ENCODE measurements at places on chromosomes 4 and X.

- no peaks in the 10 kb centered on the region for H3K36me3 ChIP-seq
- H3K4me1 ChIP-seq = no peaks in the 10 kb centered on the region
- no peak overlapping the region for H3K4me3 ChIP-seq
- H3K27ac ChIP-seq = no peak overlapping the region
These were observed 29.2 kb downstream of the FHIP1A start for GRCh38 chr4:151438154-151438553.

- H3K27me3 ChIP-seq = no peaks in the 10 kb centered on the region
- H3K36me3 ChIP-seq = no peaks in the 10 kb centered on the region
- H3K4me1 ChIP-seq = peaks cover 27% of the 10 kb centered on the region
These were observed 55.3 kb downstream of the SOD3 start for GRCh38 chr4:24850674-24851073.

DNA sequence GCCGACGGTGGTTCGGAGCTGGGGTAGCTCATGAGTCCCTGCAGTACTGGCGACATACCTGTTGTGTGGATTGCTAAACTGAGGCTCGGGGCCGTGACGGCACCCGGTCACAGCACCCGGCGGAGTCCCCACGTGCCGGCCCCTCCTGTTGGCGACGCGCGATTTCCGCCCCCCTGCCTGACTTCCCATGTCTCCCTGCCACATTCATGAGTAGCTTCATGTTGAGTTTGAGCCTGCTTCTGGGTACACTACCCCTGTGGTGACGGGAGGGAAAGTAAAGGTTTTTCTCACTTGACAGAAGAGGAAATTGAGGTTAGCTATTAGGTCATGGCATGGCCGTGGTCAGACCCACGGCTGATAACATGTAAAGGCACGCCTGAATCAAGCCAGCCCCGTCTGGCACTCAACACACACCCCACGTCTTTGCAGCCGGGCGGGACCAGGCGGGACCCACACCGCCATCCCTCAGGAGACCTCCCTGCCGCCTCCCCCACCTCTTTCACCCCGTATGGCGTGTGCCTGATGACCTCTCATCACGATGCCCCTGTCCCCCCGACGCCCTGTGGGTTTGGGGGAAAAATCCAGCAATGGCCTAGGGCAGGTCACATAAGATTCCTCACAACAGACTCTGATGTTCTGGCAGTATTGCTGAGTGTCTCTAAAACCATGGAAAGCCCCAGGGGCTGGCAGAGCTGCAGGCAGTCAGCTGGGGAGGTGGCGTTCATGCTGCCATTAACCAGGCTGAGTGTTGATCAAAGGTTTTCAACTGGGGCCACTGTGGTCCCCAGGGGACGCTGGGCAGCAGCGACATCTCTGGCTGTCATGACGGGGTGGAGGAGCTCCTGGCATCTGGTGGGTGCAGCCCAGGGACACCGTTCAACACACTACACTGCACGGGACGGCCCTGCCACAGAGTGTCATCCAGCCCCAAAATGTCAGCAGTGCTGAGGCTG is 29.2 kb downstream of the P2RY8 start:
- H3K27me3 ChIP-seq = no peaks in the 10 kb centered on the region
- H3K36me3 ChIP-seq = no peaks in the 10 kb centered on the region
- no peaks in the 10 kb centered on the region for H3K4me1 ChIP-seq

GRCh38 chr4:129364747-129365452 is 268.9 kb downstream of the C4orf33 start:
- H3K4me3 ChIP-seq = no peak overlapping the region
- DNase-seq = no peak
- no peak overlapping the region for H3K27ac ChIP-seq
- H3K4me1 ChIP-seq = no peaks in the 10 kb centered on the region

GRCh38 chr4:29405116-29405515 is 1315.1 kb upstream of the PCDH7 start:
- no peak for DNase-seq
- no peak overlapping the region for H3K27ac ChIP-seq
- H3K4me3 ChIP-seq = no peak overlapping the region
- H3K27me3 ChIP-seq = no peaks in the 10 kb centered on the region
- H3K4me1 ChIP-seq = no peaks in the 10 kb centered on the region

GRCh38 chr4:129334136-129334535 is 238.2 kb downstream of the C4orf33 start:
- no peaks in the 10 kb centered on the region for H3K4me1 ChIP-seq
- H3K36me3 ChIP-seq = no peaks in the 10 kb centered on the region
- no peak overlapping the region for H3K27ac ChIP-seq

DNA sequence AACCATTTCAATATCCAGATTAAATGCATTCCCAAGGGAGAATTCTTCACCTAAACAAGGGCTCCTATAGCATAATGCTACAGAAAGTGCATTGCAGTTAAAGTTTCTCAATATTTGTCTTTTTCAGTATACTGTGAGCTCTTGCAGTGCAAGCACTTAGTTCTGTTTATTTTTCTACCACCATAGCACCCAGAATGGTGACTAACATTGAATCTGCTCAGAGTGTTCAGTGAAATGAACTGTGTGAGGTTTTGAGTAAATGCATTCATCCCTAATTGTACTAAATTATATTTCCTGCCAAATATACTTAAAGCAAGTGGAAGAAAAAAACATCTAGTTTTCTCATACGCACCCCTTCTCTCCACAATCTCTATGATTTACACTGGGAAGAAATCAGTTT is 383.9 kb downstream of the PCDH7 start:
- H3K4me1 ChIP-seq = peaks cover 15% of the 10 kb centered on the region
- H3K27ac ChIP-seq = peak overlapping the region; percentile 39

DNA sequence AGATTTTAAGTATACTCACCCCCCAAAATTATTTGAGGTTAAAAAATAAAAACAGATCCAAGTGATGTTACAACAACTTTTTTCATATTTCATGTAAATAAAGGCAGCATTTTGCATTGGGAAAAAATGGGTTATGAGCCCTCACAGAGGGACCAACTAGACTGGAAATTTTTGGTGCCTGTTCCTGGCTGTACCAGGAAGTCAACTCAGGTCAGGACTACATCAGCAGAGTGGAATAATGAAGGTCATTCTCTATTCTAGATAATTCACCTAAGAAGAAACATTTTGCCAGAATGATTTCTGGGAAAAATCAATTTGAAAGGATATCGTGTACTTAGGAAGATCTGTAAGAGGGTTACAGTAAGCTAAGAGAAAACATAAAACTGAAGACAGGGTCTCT is 66.8 kb downstream of the CORIN start:
- no peak overlapping the region for H3K4me3 ChIP-seq
- H3K27ac ChIP-seq = no peak overlapping the region
- H3K27me3 ChIP-seq = no peaks in the 10 kb centered on the region
- H3K4me1 ChIP-seq = no peaks in the 10 kb centered on the region
- no peak for DNase-seq

DNA sequence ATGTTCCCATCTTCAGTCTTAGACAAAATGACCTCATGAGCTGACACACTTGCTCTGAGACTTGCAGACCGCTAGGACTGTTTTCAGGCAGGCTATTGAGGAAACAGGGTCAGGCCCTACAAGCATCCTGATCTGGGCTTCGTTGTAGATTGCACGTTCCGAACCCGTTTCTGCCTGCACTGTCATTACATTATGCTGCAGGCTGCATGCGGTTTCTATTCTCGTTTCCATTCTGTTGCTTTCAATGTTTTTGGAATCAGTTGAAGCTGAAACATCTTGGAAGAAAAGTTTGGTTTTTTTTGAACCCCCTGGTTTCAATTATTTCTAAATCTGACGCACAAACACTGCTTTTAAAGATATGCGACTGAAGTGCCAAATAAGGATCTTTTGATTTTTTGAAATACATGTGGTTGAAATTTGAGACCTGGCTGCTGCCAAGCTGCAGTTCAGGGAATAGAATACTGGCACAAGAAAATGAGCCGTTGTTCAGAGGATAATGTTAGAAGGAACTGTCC is 716.1 kb upstream of the INTU start:
- no peaks in the 10 kb centered on the region for H3K27me3 ChIP-seq
- H3K4me3 ChIP-seq = peak overlapping the region; percentile 61
- no peak for DNase-seq
- no peaks in the 10 kb centered on the region for H3K36me3 ChIP-seq

GRCh38 chr4:162836773-162837172 is 329.9 kb downstream of the NAF1 start:
- no peaks in the 10 kb centered on the region for H3K27me3 ChIP-seq
